ENCODE measurements at places on chromosomes 13 and 19.

GRCh38 chr13:90928109-90928508, 419.4 kb upstream of the MIR17HG start:
- DNase-seq = no peak

GRCh38 chr13:113209336-113209758, at the start of gene CUL4A:
CUL4A (plus strand) TSS chr13:113209613; CDS start chr13:113209628, 15 bp downstream.
- DNase-seq = peak; percentile 53

GRCh38 chr13:51832471-51833152, 12.4 kb downstream of the TMEM272 start:
- peak; percentile 43 for DNase-seq

GRCh38 chr19:13299838-13300237, 149.6 kb downstream of the IER2 start:
- DNase-seq = no peak

DNA sequence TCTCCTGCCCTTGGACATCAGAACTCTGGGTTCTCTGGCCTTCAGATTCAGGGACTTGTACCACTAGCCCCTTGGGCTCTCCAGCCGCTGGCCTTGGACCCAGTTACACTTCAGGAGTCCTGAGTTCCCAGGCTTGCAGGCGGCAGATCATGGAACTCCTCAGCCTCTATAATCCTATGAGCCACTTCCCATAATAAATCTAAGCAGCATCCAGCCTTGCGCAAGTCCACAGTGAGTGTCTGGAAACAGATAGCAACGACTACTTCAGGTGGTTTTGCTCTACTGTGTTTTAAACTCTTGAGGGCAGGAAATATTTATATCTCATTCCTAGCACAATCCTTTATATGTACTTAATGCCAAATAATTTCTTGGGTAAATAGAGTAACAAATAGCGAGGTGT, 92.3 kb downstream of the COL4A1 start:
- DNase-seq = no peak

DNA sequence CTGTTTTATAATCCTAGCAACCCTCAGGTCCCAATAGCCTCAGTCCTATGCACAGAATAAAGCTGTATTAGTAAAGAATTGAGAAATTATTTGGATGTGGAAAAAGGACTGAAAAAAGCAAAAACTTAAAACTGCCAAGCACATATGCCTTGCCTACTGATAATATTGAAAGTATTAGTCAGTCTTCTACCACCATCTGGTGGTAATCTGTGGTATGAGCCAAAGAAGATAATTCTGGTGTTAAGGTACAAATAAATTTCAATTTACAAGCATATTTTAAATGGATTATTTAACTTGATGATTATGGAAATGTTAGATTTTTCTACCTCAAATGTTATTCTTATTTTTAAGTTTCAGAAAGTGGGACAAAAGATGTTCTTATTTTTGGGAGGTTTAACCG, 460.3 kb upstream of the KLHL1 start:
- no peak for DNase-seq

- DNase-seq = no peak
Measured at GRCh38 chr13:106520251-106521054, 15.0 kb downstream of the EFNB2 start.
